Activated CD4-positive, alpha-beta T cell treated with anti-CD3 and anti-CD28 coated beads, Interleukin-2, amount 50 U/mL, for 48 hours (primary cell): ENCODE measurements at places on chromosomes 6 and 20.

GRCh38 chr6:84280030-84280429 lies 52.6 kb upstream of the CEP162 start:
- DNase-seq = no peak

- peak; percentile 78 for DNase-seq
Observed at GRCh38 chr6:165884813-165885765, 222.0 kb upstream of the PDE10A start.

DNA sequence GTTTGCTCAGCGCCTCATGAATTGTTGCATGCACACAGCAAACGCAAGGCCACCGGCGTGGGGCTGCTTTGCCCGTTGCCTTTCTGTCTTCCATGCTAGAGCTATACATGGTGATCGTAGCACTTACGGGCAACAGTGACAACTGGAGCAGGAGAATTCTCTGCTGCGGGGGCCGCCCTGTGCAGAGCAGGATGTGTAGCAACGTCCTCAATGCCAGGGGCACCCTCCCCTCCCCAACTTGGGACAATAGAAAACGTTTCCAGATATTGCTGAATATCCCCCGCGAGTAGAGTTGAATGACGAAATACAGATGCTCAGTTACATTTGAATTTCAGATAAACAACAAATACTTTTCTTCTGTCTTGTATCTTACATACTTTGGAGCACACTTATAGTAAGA lies 198.7 kb downstream of the TFAP2C start:
- no peak for DNase-seq

- DNase-seq = no peak
Observed at GRCh38 chr20:11098888-11099287, 425.1 kb upstream of the JAG1 start.
